Vagina (tissue), 2 donors: ENCODE measurements at places on chromosomes 12 and 14.

GRCh38 chr12:88298761-88299242, 156.7 kb downstream of the TMTC3 start:
- DNase-seq = no peak

- DNase-seq = peak; percentile 99
Measured at GRCh38 chr14:34539407-34540180, at the start of gene EAPP. TSS of gene EAPP (minus strand) at chr14:34539701. CDS start at chr14:34539628, 73 bp downstream.

DNA sequence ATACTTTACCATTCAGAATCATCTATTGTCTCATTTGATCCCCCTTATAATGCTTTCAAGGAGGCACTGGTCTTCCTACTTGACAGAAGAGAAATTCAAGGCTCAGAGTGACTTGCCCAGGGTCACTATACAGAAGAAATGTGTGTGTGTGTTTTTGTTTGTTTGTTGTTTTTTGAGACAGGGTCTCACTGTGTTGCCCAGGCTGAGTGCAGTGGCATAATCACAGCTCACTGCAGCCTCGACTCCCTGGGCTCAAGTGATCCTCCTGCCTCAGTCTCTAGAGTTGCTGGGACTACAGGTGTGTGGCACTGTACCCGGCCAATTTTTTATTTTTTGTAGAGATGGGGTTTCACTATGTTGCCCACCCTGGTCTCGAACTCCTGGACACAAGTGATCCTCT, 22.9 kb downstream of the IRF2BPL start:
- no peak for DNase-seq

DNA sequence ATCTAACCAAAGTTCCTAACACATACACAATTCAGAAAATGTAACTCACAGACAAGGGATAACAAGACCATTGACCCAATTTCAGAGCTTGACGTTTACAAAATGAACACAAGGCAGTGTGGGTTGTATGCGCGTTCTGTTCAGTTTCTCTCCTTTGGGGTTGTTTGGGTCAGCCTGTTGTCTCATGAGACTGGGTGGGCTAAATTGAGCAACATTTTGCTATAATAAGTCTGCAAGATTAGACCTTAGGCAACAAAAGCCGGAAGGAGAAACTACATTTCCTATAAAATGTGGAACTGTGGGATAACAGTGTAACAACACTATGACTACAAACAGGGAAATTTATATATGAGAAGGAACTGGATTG, 18.8 kb upstream of the LTA4H start:
- DNase-seq = no peak

GRCh38 chr12:25320123-25321006, 69.6 kb upstream of the KRAS start:
- DNase-seq = no peak

GRCh38 chr12:66598079-66598478, 80.8 kb downstream of the GRIP1 start:
- no peak for DNase-seq

- no peak for DNase-seq
Measured at GRCh38 chr12:131482686-131483085, 228.2 kb upstream of the SFSWAP start.

DNA sequence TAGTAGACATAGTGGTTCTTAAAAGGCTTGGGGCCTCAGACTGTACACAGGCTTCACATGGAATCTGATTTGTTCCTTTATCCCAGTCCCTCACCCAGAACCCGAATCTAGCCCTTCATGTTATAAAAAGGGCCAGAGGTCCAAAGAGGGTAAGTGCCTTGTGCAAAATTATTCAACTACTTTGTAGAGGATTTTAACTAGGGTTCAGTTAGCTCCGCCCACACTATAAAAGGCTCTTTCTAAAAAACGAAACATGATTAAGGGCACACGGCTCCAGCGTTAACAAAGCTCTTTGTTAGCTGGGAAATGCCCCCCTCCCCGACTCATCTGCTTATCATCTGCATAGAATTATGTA, 3.2 kb upstream of the SOCS2 start:
- no peak for DNase-seq

- no peak for DNase-seq
Measured at GRCh38 chr14:103883263-103883523, 35.8 kb upstream of the PPP1R13B start.

DNA sequence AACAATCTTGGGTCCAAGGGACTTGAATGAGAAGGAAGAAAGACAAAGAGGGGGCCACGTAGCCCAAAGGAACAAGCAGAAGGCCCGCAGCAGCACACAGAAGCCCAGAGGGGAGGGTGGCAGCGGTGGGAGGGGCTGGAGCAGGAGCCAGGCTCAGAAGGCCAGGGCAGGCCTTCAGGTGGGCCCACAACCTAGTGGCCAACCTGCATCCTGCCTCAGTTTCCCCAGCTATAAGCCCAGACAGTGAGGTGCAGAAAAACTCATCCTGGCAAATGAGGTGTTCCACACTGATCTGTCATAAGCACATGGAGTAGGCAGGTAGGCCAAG, 34.1 kb downstream of the LTBP2 start:
- DNase-seq = no peak

DNA sequence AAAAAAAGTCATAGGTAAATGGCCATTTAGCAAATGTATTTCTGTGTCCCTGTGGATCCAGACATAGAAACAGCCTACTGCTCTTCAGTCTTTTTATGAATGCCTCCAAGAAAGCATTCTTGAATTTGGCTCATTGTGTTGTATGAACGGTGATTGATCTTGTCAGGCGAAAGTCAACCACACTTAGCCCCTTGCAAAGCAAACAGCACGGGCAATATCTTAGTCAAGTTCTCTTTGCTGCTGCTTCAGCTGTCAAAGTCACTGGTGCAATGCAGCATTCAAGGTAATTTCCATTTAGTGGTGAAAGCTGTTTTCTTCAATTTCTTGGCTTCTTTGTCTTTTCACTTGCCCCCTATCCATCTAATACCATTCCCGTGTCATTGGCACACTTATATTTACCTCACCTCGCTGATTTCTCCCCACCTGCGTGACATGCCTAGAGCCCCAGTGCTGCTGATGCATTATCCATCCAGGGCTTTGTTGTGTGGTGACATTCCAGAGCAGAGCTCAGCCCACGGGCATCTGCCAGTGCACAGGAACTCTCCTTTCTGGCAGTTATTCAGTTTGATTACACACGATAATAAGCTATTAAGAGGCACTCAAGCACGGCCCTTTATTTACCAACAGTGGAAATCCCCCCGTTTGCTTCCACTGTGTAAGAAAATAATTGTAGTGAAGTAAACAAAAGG, 362.3 kb upstream of the NOVA1 start:
- no peak for DNase-seq

DNA sequence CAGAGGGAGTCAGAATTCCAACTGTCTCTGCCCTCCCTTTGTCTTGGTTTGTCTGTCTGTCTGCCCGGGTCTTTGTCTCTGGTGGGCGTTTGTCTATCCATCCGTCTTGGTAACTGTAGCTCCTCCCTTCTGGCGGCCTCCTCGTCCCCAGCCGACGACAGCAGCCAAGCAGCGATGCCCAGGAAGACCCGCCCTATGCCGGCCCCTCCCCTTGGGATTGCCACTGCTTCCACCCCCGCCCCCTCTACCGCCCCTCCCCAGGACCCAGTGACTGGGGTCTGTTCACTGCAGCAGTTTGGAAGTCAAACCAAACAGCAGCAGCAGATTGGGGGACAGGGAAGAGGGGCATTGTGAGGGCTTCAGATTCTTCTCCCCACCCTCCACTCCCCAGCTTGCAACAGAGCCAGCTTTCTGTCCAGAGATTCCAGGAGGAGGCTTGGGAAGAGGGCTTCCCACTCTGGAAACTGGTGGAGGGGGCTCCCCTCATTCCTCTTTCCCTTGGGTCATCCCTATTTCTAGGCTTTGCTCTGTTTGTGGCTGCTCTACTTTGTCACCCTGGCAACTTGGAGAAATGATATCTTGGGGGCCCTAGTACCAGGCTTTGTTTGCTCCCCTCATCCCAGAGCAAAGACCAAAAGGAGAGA, 2.4 kb upstream of the RARG start:
- DNase-seq = peak; percentile 75

DNA sequence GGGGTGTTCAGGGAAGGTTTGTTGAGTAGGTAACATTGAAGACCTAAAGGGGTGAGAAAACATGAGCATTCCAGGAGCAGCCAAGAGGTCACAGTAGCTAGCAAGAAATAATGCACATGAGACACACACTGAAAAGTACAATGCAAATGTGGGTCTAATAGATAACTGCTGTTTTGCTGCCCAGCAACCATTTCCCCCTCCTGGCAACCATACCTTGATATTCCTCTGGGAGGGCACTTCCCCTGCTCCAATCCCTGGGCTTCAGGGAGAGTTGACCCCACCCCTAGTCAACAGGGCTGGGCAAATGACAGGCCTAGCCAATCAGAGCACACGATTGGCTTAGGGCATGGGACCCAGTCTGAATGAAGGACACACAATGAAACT, 8.5 kb upstream of the ACTN1 start:
- no peak for DNase-seq

DNA sequence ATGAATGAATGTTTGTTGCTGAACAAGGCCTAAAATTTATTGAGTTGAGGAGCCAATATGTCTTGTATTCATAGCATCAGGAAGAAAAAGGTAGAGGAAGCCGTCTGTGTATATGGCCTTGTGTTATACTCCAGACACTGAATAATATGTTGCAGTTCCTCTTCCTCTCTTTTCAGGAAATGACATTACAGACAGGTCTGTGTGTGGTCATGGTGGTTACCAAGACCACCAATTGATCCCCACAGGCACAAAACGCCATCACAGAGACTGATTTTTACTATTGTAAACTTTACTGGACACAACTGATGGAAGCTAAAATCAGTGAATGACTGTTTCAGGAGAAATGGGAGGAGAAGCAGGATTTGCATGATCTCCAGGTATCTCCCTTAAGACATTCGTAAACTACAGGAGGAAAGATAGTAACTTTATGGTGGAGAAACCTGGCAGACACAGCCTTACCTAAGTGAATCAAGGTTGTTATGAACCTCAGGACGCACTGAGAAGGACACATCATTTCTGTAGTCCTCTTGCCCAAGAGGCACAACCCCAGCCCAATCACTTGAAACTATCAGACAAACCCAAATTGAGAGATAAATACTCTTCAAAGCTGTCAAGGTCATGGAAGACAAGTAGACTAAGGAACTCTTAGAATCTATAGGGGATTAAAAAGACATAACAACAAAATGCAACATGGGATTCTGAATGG, 334.1 kb upstream of the RGS6 start:
- no peak for DNase-seq

DNA sequence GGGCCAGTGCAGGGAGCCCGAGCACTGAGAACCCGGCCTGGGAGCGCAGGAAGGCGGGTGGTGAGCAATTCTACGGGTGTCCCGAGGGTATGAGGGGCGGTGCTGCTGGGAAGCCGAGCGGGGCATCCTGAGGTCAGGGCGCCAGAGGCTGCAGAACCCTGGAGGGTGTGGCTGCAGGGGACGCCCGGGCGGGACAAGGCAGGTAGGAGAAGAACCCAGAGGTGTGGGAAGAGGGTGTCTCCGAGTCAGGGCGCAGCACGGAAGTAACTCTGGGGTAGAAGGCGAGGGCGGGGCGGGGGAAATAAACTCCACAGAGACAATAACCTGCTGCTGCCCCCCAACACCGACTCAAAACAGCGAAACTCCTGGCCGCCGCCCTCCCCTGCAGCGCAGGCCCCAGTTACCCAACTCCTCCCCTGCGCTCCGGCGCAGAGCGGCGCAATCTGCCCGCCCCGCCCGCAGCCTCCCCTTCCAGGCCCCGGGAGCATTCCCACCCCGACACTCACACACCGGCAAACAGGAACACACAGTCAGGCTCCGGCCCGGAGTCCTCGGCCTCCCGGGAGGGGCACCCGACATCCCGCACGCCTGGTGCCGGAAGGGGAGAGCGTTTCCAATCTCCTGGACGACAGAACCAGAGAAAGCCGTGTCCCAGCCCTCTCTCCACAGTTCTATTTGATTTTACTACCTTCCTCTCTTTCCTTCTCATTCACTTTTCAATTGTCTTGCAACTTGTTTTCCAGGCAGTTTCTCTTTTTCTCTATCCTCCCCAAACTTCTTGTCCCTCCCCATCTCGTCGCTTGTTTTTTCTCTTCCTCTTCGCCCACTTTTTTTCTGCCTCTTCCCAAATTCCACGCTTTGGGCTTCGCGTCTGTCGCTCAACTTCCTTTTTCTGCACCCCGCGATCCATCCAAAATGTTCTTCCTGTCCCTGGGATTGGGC, 2.4 kb downstream of the HRK start:
- DNase-seq = no peak

DNA sequence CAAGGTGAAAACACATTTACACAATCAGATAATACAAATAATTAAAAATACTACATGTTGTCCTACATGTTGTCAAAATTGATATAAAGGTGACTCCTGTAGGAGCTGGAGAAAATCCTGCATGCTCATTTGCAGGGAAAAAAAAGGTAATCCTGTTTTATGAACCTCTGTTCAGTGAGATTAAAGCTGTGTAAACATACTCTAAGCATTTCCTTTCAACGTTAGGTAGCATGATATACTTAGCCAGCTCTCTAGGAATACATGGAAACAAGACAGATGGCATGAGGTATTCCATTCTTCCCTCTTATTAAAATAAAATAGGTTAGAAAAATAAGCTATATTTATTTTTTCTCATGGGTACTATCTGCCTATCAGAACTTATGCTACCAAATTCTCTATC, 635.7 kb upstream of the FLRT2 start:
- DNase-seq = no peak

- no peak for DNase-seq
Measured at GRCh38 chr12:53966085-53966384, 6.9 kb upstream of the HOXC11 start.

DNA sequence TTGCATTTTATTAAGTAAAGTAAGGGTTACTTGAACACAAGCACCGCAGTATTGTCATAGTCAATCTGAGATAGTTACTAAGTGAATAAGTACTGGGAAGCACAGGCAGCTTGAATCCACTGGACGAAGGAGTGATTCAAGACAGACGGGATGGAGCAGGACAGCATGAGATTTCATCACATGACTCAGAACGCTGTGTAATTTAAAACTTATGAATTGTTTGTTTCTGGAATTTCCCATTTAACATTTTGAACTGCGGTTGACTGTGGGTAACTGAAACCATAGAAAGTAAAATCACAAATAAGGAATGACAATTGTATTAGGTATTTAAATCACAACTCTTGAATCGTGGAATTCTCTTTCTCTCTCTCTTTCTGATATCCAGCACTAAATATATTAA, 1630.4 kb upstream of the SEL1L start:
- DNase-seq = no peak
